ENCODE measurements at places on chromosomes 5 and 9.
A peak's percentile ranks its signal among the peaks of the same experiment; 100 is the strongest.

- DNase-seq: peak; percentile 19
Observed at GRCh38 chr5:40681363-40682153, 1.8 kb downstream of the PTGER4 start.

- DNase-seq: no peak
Observed at GRCh38 chr9:73805853-73806458, 654.3 kb downstream of the ANXA1 start.

DNA sequence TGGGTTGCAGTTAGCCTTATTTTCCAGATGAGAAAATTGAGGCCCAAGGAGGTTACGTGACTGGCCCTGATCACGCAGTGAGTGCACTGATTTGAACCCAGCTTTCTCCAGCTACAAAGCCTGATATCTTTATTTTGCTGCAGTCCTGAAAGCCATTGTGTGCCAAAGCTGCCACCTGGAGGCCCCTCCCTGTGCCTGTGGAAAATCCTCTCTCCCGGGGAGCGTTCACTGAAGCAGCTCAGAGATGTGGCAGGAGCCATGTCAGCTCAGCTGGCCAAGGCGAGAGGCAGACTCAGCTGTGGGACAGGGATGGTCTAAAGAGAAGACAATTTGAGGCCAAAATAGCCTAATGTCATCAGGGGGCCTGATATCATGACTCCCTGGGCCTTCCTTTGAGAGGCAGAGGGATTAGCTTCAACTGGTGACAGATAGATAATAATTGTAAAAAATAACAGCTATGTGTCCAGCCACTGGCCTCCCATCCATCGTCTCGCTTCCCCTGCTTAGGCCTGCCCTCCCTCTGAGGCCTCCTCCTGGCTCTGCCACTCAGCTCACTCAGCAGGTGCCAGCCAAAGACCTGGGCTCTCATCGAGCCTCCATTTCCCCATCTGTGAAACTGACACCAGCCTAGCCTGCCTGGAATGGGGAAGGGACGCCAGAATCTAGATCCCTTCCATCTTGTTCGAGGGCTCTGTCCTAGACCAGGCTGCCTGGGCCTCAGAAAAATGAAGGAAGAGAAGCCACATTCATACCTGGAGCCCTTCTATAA, 74.3 kb upstream of the GGTA1 start:
- no peak for DNase-seq

GRCh38 chr9:91114450-91114849, 247.3 kb downstream of the AUH start:
- no peak for DNase-seq

GRCh38 chr5:126098330-126099017, 324.7 kb upstream of the GRAMD2B start:
- DNase-seq: no peak

GRCh38 chr5:150512368-150512747, 4.4 kb downstream of the NDST1 start:
- no peak for DNase-seq

GRCh38 chr9:111037356-111037707, 938 bp downstream of the LPAR1 start:
- DNase-seq: no peak

GRCh38 chr9:2159521-2160454, 144.6 kb downstream of the SMARCA2 start:
- DNase-seq: no peak
